ENCODE measurements at places on chromosomes 5 and 9. TPM values are rescaled to one million over a fixed set of nuclear protein-coding genes. Genes with fewer than 3 reads are reported as not detected.

- no peak overlapping the region for H3K27ac ChIP-seq
- H3K4me1 ChIP-seq = no peaks in the 10 kb centered on the region
- H3K4me3 ChIP-seq = no peak overlapping the region
Observed at GRCh38 chr9:95283673-95284072, 33.8 kb downstream of the FANCC start.

DNA sequence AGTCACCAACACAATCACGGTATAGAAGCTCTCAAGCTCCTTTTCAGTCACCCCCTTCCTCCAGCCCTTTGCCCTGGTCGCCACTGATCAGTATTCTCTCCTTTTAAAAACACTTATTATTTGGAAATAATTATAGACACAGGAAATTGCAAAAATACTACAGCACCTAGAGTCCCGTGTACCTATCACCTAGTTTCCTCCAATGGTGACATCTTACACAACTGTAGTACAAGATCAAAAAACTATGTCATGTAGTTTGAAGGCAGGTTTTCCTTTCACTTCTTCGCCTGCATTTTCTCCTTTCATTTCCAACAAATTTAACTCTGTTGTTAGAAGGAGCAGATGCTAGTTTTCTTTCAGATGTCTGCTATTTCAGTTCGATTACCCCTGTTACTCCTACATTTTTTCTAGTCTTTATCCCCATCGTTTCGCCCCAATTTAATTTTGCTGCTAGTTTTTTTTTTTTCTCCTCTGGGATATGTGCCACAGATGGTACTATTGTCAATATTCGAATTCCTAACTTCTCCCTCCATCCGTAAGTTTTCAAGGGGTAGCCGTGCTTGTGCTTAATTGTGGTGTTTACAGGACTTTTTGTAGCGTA, 612 bp upstream of the ATG10 start:
- H3K36me3 ChIP-seq = peaks cover 1% of the 10 kb centered on the region
- H3K4me1 ChIP-seq = peaks cover 10% of the 10 kb centered on the region
- H3K4me3 ChIP-seq = peak overlapping the region; percentile 63

GABBR2 gene
- total RNA-seq = 0.47 TPM

B4GALT1 gene
- 26.8 TPM for total RNA-seq

Measured in K562 (cell line).